ENCODE measurements at places on chromosomes 2 and 18.
A peak's percentile ranks its signal among the peaks of the same experiment; 100 is the strongest.

GRCh38 chr2:118530976-118531375, 316.5 kb downstream of the EN1 start:
- no peak for DNase-seq

- DNase-seq, result peak; percentile 16
Measured at GRCh38 chr18:32138332-32138982, 46.8 kb downstream of the RNF138 start.

DNA sequence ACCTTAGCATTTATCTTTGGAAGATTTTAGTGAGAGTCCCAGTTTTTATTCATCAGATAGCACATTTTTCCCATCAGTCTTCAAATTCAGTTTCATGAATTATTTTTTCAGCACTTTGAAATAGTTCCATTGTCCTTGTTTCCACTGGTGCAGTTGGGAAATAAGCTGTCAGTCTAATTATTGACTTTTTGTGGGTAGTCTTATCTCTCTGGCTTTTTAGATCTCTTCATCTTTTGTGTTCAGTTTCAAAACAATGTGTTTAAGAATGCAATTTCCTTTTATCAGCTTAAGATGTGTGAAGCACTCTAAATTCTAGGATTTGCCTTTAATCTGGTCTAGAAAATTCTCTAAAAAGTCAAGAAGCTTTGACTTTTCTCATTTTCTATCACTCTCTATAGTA, 70.5 kb downstream of the GFPT1 start:
- DNase-seq, result no peak

DNA sequence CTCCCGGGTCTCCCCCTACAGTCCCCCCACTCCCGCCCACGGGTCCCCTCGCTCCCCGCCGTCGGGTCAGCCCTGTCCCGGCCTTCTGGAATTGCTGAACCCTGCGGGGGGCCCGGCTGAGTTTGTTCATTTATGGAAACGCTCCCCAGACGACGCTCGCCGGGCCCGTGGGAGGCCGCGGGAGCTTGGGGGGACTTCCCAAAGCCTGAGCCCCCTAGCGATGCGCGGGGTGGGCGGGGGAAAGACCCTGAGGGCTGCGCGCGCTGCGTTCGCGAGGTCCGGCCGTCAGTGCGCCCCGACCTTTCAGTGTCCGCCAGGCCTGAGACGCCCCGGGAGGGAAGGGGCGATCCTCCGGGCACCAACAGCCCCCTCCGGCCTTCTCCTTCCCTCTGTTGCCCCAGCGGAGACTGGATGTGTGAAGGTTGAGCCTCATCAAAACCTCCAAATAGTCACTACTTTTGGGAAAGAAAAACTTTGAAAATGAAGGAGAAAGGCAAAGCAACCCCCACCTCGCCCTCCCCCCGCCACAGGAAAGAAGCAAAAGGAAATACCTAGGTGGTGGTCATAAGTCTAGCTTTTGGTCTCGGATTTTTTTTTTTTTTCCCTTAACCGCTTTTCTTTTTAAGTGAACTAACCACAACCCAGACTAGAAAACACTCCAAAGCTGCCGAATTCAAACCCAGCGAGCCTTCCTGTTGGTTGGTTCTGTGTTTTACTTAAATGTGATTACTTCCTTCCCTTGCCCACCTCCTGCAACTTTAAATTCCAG, 509 bp upstream of the CYS1 start:
- peak; percentile 46 for DNase-seq

DNA sequence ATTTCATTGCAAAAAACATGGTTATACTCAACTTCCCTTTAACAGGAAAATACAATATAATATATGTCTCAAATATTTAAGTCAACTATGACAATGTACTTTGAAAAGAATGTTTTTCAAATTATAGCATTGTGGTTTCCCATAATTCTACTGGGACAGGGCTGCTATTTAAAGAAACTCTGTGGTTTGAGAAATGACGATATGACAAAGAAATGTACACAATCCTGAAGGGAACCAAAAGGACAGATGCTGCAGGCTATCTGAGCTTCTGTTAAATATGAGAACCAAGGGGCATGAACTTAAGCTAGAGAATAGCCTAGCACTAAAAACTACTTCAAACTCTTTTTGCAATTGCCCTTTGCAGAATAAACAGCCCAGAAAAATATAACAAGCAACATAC, 415.9 kb downstream of the GRB14 start:
- DNase-seq, result no peak

DNA sequence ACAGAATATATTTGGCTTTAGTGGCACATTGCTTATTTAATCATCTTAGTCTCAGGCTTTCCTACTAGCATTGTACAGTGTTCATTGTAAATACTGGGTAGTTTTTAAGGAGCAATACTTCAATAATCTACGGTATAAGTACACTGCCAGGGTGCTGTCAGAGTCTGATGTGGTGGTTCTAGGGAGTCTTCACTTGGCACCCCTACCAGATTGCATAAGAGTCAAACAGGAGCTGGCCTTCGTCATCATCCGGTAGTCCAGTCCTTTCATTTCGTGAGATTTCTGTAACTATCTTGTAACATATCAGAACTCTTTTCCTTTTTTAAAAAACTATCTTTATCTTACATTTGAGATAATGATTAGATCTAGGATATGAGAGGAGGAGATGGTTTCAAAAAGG, 91.1 kb downstream of the ZNF532 start:
- DNase-seq, result no peak

GRCh38 chr2:235320326-235320725, 173.5 kb upstream of the AGAP1 start:
- no peak for DNase-seq

- no peak for DNase-seq
Measured at GRCh38 chr2:40325116-40325515, 126.8 kb downstream of the SLC8A1 start.

GRCh38 chr2:113407446-113408099, 29.9 kb upstream of the ZNG1B start:
- DNase-seq, result no peak

DNA sequence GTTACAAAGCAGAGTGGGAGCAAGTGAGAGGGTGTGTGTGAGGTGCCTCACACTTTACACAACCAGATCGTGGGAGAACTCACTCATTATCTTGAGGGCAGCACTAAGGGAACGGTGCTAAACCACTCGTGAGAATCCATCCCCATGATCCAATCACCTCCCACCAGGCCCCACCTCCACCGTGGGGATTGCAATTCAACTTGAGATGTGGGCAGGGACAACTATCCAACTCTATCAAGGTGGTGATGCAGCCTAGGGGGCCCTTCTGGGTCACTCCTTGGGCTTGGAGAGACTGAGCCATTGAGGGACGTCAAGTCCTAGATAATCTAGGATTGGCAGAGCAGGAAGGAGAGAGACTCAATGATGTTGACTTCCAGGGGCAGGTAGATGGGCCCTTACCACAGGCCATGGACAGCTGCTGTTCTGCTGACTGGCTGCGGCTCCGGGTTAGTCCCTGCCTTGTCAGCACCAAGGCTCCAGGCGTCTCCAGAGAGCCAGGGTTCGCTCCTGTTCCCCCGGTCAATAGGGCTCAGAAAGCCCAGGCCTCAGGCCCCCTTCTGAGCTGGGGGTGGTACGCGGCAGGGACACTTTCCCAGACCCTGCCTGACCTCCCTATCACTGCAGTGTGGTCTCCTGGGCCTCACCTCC, 193.2 kb upstream of the HS6ST1 start:
- DNase-seq, result no peak

GRCh38 chr2:134269972-134270735, 16.3 kb downstream of the MGAT5 start:
- DNase-seq, result no peak
